ENCODE measurements at places on chromosomes 13 and 19.

DNA sequence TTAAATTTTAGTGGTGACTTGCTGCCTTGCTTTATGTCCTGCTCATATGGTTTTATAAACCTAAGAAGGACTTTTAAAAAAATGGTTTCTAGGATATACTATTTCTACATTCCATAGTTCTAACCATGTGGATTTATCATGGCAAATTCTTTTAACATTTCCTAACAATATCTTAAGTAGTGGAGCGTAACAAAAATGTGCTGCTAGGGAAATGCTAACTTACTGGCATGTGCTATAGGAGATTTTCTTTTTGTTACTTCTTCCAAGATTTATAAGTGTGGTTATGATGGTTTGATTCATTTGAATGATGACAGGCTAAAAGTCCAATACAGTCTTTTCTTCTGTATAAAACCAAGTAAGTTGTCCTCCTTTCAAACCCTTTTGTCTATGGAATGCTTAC lies 713.7 kb downstream of the SLITRK1 start:
- no peak for DNase-seq

DNA sequence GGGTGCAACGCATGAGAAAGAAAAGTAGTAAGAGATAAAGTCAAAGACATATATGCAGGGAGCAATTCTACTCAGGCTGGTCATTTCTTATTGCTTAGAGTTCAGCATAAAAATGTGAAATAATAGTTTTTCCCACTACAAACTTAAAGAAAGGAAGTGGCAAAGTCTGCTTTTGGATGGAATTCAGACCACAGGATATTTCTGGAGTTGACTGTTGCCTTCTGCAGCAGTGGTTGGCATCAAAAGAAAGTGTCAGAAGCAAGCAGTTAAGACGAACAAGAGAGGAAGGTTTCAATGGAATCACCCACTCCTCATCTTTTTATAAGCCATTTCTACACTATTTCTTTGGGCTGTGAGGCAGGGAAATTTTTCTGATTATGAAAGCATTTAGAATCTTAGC lies 36.2 kb upstream of the TRPC4 start:
- DNase-seq = no peak

DNA sequence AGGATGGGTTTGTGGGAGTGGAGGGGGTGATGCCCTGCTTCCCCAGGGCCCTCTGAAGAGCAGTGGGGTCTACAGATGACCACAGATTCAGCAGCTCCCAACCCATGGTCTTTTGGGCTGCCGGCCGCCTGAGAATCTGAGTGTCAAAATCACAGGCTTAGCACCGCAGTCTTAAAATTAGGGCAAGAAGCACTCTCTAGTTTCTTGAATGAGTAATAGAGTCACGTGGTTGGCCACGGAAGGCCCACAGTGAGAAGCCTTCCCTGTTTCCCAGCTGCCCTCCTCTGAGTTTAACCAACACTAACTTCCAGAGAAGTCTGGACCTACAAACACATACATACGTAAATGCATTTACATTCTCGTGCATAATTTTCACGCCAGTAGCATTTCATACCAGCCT lies 5.2 kb downstream of the PRMT1 start:
- DNase-seq = no peak

- no peak for DNase-seq
Measured at GRCh38 chr13:43134868-43135267, 111.5 kb downstream of the DNAJC15 start.

GRCh38 chr19:32241306-32241705 lies 104.1 kb upstream of the ZNF507 start:
- no peak for DNase-seq

DNA sequence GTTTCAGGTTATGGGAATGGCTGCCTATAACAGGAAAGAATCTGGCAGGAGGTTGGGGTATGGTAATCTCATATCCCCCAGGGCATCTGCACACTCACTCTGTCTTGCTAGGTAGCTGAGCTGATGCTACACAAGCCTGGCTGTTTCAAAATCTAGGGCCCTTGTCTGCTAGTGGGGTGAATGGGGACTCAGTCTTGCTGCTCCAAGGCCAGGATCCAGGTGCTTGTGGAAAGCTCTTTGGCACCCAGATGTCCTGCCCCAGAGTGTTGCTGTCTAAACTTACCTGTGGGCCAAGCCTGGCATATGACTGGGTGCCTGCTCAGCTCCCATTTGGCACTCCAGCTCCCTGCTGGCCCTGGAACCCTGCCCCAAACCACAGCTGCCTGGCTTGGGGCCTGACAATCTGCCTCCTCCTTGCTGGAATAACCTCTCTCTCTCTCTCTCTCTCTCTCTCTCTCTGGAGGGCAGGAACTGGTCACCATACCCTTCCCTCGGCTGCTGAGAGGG lies 158.1 kb upstream of the TSC22D1 start:
- DNase-seq = no peak

DNA sequence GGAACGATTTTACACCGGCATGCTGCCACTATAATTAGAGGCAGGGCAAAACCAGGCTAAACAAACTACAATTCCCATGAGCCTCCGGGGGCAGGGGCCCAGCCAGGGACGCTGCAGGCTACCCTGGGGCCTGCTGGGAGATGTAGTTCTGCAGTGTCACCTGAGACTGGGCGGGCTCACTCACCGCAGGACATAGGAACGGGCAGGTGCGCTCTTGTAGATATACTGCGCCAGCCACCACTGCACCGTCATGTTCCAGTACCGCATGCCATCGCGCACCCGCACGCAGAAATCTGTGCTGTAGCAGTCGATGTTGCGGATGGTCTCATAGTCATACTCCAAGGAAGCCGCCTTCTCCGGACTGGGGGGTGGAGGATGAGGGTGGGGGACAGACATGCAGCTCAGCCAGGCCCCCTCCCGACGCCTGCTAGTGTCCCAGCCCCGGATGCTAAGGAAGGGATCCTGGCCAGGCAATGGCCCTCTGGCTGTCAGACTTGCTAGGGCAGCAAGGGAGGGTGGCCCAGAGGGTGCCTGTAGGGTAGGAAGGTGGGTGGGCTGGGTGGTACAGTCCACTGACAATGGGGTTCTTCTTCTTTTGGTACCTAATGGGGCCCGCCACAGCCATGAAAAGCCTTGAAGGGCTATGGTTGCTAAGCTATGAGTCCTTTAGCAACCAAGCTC lies 5.8 kb upstream of the TMC4 start:
- peak; percentile 63 for DNase-seq

GRCh38 chr13:77437267-77437666 lies 98.2 kb upstream of the SCEL start:
- DNase-seq = no peak

DNA sequence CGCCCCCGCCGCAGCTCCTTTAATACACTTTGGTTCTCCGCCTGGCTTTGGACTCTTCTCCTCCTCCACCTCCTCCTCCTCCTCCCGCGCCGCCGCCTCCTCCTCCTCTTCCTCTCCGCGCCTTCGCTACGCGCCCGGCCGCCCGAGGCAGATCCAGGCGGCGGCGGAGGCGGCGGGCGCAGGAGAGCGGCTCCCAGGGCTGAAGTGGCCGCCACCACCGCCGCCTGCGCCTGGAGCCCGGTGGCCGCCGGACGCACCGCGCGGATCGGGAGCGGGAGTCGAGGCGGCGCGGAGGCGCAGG lies at the start of gene ZIC2:
ZIC2 (plus strand) TSS at position 50 of the 301 bp plus-strand sequence. CDS start 281 bp downstream, outside the sequence.
- DNase-seq = peak; percentile 55

DNA sequence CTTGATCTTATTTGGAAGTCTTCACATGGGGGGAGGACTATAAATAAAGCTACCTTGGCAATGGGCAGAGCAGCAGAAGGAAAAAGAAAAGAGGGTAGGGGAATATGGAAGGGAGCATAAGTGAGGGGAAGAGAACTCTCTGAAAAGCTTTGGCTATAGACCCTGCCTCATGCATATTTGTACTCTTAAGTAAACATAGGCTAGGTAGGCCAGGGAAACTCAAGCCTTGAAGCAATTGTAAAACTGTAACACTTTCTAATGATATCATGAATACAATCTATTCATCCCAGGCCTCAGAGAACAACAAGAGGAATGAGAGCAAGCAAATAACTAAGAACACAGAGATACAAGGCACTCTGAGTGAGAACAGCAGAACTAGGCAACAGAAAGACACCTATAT lies 20.4 kb downstream of the MYCBP2 start:
- no peak for DNase-seq

Measured in activated CD8-positive, alpha-beta memory T cell treated with anti-CD3 and anti-CD28 coated beads, Interleukin-2, amount 50 U/mL, for 48 hours (primary cell).